ENCODE measurements at places on chromosomes 2 and 18.
A peak's percentile ranks its signal among the peaks of the same experiment; 100 is the strongest.

GRCh38 chr2:215863687-215864086 lies 149.7 kb downstream of the MREG start:
- DNase-seq = no peak

DNA sequence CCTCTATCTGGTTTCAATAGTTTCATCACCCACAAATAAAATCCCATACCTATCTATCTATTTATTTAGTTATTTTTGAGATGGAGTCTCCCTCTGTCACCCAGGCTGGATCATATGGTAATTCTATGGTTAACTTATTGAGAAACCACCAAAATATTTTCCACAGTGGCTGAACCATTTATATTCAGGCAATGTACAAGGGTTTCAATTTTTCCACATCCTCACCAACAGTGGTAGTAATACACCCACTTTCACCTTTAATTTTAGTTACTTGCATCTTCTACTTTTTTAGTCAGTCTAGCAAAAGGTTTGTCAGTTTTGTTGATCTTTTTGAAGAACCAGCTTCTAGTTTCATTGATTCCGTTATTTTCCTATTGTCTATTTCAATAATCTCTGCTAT lies 46.1 kb upstream of the PHLPP1 start:
- DNase-seq = no peak

DNA sequence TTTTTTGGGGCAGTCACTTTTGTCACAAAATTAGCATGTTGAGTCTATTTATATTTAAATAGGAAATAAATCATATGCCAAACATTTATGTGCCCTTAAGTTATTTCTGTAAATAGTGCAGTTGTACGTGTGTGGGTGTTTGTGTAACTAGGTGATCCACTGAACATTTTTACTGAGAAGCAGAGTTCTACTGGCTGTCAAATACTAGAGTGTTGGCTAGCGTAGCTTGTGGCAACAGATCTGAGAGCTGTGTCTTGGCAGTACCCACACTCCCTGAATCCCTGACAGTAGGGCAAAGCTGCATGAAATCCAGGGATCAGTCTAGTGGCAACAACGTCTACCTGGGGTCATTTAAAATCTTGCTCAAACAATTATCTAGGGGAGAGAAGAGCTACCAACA lies 273.1 kb upstream of the SLC8A1 start:
- DNase-seq = no peak

- no peak for DNase-seq
These were observed 16.7 kb upstream of the TXNDC2 start for GRCh38 chr18:9868857-9869714.

- DNase-seq = no peak
These were observed 13.7 kb downstream of the SESTD1 start for GRCh38 chr2:179250848-179251504.

DNA sequence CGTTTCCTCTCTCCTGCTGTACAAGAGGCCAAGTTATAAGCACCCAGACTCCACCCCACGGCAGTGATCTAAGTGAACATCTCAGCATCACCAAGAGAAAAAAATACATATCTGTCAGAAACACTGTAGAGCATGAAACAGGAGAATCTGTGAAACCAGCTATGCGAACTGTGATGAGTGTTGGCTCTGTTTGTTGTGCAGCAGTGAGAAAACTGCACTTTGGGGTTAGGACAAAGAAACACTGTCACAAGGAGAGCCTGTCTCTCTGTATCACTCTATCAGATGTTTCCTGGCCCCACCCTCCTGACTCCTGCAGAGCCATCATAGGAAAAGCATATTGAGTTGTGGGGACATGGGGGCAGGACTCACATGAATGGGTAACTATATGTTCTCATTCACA lies 87.1 kb downstream of the LAMA3 start:
- DNase-seq = no peak

DNA sequence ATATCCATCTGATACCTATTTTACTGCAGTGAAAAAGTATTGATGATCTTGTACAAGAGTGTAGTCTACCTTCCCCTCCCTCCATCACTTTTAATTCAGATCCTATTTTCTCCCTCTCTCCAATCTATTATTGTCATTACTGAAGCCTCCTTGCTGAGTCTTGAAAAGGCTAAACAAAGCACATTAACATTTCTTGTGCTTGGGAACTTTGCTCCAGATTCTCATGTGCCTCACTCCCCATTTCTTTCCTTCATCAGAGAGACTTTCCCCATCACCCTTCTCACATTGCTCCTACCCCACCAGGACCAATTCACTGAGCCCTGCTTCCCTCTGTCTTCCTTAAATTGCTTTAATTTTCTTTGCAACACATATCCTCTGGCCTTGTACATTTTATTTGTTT lies 736.2 kb upstream of the GCFC2 start:
- DNase-seq = no peak

DNA sequence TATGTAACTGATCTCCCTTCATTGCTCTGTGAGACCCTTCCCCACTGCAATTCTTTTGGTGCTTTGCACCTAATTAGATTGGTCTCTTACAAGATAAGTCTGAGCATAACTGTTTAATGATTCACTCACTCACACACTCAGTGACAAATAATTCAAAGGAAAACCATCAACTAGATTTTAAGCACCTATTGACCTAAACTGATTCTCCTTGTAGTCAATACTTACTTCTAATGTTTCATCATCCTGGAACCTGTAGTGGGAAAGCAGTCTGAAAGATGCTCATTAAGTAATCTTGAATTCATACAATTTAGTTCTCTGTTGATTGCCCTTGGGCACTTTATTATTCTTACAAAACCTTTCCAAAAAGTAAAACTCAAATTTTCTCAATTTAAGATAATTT lies 74.3 kb upstream of the COL5A2 start:
- no peak for DNase-seq

DNA sequence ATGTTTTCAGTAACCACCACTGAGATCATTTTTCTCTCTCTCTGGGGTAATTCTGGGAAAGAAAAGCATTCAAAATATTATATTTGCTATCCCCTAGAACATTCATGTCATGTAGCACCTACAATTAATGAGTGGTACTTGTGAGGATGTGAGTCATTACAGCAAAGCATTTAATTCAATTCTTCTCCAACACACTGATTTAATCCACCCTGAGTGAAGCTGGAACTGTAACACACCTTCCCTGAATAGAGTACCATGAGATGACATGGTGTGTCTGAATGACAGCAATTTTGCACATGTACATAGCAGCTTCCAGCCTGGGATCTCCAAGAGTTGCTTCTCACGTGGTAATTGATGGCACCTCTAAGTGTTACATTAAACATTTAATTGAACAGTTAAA lies 207.1 kb upstream of the SLC14A2 start:
- no peak for DNase-seq

DNA sequence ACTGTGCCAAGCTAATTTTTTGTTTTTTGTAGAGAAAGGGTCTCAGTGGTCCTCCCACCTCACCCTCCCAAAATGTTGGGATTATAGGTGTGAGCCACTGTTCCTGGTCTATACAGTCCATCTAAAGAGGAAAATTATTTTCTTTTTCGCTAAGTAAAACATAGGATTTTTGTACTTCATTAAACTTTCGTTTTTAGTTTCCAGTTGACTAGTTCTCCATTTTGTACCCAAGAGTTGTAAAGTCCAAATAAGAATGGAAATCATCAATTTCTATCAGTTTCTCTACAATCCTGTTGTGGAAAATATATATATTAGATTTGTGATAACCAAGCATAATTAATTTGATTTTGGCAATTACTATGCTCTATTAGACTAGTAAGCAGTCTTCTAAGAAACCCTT lies 156.4 kb downstream of the BABAM2 start:
- no peak for DNase-seq

GRCh38 chr2:101803128-101803527 lies 105.6 kb downstream of the MAP4K4 start:
- DNase-seq = peak; percentile 73

DNA sequence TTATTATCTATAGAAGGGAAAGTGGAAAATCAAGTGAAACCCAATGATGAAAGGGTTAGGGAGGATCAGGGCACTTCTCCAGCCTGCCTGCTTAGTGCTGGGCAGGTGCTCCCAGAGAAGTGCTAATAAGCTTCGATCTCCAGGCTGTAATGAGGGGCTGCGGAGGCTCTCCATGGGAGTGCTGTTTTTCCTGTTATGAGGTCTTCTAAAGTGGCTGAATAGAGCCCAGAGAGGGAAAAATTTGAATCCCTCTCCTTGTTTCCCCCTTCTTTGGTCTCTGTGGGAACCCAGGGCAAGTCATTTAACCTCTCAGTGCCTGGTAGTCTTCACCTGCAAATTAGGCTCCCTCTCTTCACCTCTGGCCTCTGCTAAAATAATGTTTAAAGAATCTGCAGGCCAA lies 351.7 kb upstream of the DCC start:
- DNase-seq = no peak

DNA sequence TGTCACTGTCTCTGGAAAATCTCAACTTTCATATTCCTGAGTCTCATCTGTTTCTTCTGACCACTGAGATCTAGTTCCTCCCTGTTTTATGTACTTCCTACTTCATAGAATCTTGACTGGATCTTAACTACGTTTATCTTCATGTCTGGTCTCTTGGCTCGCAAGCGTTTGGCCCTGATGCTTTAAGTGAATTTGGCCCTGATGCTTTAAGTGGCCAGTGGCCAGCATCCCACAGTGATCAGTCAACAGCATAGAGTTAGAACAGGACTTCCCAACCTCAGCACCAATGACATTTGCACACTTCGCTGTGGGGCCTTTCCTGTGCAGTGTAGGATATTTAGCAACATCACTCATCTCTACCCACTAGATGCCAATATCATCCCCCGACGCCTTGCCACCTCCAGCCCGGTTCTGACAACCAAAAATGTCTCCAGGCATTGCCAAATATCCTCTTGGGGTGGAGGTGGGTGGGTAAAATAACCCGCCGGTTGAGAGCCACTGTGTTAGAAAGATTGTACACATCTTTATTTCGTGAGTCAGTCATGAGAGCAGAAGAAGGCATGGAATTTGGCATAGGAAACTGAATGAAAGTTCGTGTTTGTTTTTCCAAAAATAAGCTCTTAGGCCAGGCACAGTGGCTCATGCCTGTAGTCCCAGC lies 12.2 kb downstream of the TM4SF20 start:
- peak; percentile 95 for DNase-seq

DNA sequence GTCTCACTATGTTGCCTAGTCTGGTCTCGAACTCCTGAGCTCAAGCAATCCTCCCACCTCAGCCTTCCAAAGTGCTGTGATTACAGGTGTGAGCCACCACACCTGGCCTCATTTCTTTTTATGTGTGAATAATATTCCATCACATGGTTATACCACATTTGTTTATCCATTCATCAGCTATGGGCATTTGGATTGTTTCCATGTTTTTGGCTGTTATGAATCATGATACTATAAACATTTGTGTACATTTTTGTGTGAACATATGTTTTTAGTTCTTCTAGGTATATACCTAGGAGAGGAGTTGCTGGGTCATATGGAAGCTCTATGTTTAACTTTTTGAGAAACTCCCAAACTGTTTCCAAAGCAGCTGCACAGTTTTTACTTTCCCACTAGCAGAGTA lies 24.4 kb downstream of the PKP4 start:
- DNase-seq = no peak

DNA sequence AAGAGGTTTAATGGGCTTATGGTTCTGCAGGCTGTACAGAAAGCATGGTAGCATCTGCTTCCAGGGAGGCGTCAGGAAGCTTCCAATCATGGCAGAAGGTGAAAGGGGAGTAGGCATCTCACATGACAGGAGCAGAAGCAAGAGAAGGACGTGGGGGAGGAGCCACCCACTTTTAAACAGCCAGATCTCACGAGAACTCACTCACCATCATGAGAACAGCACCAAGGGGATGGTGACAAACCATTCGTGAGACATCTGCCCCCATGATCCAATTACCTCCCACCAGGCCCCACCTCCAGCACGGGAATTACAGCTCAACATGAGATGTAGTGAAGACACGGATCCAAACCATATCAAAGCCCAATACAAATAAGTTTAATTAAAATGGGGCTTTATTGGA lies 113.8 kb downstream of the ATL2 start:
- no peak for DNase-seq

DNA sequence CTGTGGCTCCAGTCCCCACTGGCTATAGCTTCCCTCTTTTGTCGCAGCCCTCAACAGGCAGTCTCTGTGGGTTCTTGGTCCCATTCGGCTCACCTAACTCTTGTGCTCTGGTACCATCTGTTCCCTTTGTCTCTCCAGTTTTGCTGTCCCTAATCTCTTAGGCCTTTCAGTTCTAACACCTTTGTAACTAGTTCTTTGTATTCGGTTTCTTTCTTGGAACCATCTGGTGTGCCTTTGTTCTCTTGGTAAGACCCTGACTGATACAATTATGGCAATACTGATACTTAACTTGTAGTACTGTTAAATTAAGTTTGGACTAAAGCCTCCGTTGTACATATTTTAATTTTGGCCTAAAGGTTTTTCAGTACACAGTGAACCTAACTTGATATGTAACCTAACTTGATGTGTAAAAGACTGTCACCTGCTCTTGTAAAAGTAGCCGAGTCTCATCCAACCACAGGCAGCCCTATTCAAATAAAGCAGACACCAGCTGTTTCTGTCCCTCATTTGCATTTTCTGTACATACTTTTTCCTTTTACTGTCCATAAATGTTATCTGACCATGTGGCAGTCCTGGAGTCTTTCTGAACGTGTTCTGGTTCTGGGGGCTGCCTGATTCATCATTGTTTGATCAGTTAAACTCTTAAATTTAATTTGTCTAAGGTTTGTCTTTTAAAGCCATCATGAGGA lies 4.8 kb upstream of the MRPL44 start:
- no peak for DNase-seq

GRCh38 chr18:2906704-2907549 lies 60.1 kb downstream of the EMILIN2 start:
- no peak for DNase-seq

All from cardiac fibroblast (primary cell).